ENCODE measurements at places on chromosomes 16 and 17.

GRCh38 chr17:82650723-82651122 lies 2.5 kb upstream of the WDR45B start:
- DNase-seq: no peak

- DNase-seq: no peak
Observed at GRCh38 chr17:41308918-41309359, at the start of gene KRTAP16-1. KRTAP16-1 (minus strand) TSS chr17:41309309; CDS start chr17:41309253, 56 bp downstream.

GRCh38 chr16:22008215-22009059 lies 526 bp downstream of the MOSMO start:
- no peak for DNase-seq

DNA sequence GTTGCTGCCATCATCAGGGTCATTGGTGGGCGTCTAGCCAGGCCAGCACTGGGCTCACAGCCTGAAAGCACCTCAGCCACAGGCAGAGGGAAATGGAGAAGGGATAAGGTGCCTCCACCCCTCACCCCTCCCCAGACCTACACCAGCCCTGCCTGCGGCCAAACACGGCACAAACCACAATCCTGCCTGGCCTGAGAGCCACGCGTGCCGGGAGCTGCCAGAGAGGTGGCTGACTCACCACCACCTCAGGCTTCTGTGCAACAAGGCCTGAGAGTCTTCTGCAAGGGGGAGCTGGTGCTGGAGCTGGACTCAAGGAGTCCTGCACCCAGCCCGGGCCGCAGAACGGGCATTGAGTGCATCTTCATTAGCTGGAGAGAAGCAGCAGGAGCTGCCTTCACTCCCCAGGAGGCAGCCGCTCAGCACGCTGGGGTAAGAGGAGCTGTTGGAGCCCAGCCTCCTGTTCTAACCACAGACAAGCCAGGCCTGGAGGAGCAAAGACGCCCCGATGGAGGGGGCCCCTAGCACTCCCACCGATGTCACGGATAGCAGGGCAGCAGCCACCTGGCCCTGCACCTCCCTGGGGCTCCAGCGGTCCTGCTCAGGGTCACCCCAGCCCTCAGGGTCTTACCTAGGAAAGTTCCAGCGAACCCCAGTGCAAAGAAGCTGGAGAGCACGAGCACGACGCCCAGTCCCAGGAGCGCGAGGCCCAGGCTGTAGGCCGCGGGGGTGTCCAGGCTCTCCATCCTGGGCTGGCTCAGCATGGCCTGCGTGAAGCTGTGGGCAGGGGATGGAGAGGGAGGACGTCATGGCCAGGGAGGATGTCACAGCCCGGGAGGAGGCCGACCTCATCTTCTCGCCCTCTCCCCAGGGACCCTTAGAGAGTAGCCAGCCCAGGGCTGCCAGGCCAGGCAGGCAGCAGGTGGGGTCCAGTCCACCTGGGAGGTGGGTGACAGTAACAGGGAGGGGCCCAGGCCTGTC lies 16.0 kb upstream of the RASD1 start:
- DNase-seq: no peak

DNA sequence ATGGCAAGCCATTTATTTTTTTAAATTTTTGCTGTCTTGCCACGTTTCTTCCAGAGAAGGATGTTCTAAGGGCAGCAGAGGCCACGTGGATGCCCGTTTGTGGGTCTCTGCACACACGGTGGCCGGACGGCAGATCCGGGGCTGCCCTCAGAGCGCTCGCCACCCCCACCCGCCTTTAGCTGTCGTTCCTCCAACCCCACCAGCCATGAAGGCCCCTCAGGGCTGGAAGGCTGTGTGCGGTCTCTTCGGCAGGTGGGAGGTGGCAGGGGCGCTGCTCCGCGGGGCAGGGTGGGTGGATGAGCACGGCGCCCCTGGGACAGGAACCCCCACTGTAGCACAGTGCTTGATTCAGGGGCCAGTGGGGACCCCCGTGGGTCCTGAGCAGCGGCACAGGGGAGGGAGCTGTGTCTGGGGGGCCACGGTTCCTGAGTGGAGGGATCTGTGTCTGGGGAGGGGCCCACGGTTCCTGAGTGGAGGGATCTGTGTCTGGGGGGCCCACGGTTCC lies 49.7 kb downstream of the ZFPM1 start:
- no peak for DNase-seq

DNA sequence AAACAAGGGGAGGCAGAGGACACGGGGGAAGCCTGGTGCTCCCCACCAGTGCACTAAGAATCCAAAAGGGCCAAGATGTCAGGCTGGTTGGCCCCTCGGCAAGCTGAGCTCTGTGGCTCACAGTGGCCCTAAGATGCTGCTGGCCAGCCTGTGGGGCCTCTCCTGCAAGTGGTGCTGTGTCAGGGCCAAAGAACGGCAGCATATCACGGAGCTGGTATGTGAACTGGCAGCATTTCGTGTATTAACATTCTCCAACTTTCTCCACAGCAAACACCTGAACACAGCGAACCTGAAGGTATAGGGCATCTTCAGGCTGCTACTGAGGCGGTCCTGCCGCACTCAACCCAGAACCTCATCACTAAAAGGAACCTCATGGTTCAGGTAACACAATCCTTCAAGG lies 34.8 kb downstream of the VAC14 start:
- no peak for DNase-seq

DNA sequence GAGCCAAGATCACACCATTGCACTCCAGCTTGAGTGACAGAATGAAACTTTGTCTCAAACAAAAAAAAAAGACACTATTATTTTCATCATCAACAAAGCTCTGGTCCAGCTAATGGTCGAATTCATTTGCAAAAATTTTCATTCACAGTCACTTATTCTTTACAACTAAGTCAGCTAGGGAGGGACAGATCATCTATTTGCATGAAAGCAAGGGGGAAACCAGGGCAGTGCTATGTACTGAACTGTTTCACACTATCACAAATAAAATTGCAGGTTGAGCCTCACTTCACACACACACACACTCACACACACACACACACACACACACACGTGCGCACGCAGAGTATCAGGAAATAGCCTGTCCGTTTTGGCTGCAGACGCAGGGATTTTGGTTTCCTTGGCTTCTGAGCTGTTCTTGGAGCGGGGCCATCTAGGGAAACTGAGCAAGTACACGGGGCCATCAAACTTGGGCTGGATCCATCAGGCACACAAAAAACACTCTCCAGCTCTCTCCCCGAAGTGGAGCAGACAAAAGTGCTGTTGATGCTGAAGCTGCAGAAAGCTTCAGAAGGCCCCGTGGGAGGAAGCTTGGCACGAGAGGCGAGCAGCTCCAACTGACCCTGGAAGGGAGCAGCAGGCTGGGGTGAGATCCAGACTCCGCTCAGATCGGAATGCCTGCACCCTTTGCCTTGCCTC lies 44.3 kb upstream of the HELZ start:
- DNase-seq: peak; percentile 9

DNA sequence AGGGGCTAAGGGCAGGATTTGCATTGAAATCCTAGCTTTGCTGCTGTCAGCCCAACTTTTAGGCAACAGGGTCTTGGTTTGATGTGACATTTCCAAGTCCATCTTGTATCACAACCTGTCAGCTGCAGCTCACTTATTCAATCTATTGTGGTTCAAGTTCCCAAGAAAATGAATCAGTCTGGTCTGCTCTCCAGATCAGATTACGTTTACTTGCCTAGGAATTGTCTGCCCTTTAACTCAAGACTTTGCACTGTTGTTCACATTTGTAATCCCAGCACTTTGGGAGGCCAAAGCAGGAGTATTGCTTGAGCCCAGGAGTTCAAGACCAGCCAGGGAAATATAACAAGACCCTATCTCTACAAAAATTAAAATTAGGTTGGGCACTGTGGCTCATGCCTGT lies 10.0 kb downstream of the STX4 start:
- DNase-seq: no peak

GRCh38 chr17:50316016-50316587 lies 29.8 kb upstream of the XYLT2 start:
- DNase-seq: no peak

DNA sequence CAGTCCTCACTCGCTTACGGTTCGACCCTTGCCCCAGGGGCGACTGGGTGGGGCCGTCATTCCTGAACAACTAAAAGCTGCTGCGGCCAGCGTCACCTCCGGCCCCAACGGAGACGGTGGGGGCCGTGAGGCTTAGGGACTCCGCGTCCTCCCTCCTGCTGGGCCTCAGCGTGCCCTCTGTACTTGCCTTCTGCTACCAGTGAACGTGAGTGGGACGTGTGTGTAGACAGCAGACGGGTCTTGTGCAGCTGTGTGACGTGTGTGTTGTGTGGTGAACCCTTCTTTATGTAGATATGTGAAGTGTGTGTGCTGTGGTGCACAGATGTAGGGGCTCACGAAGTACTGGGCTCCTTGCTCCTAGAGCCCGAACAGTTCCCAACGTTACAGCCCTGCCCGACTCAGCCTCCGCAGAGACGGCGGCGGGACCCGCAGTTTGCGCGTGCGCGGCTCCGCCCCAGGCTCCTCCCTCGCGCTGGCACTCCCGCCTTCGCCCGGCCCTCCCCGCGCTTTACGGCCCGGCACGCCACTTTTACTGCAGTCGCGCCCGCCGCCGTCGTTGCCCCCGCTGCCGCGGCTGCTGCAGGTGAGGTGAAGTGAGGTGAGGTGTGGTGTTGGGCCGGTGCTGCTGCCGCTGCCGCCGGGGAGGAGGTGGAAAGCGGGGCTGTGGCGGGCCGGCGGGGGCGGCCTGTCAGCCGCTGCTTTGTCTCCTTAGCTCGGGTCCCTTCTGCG lies at the start of gene PHAF1:
Gene PHAF1 (plus strand): TSS at position 535 of the 729 bp plus-strand sequence. CDS start 235 bp downstream, outside the sequence.
- DNase-seq: peak; percentile 84

GRCh38 chr16:66510711-66511601 lies 39.0 kb downstream of the TK2 start:
- DNase-seq: no peak

DNA sequence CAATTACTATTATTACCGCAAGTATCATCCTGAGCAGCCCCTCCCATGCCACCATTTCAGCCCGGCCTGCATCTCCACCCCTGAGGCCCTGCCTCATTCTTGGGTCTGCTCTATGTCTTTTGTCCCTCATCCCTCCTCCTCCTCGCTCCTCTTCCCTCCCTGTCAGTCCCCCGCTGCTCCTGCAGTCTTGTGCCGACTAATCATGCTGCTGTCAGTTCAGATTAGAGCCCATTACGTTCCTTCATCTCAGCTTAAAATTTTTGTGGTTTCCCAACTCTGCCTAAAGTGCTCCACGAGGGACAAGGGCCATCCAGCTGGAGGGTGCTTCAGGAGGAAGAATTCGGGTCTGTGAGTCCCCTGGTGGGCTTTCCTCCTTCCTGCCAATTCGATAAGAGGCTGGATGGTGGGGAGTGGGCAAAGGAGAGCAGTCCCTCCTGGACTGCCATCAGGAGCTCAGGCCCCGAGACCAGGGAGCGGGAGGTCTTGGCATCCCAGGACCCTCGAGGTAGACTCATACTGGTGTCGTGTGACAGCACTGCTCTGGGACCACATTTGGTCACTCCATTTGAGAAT lies 32.9 kb upstream of the GOSR2 start:
- no peak for DNase-seq

DNA sequence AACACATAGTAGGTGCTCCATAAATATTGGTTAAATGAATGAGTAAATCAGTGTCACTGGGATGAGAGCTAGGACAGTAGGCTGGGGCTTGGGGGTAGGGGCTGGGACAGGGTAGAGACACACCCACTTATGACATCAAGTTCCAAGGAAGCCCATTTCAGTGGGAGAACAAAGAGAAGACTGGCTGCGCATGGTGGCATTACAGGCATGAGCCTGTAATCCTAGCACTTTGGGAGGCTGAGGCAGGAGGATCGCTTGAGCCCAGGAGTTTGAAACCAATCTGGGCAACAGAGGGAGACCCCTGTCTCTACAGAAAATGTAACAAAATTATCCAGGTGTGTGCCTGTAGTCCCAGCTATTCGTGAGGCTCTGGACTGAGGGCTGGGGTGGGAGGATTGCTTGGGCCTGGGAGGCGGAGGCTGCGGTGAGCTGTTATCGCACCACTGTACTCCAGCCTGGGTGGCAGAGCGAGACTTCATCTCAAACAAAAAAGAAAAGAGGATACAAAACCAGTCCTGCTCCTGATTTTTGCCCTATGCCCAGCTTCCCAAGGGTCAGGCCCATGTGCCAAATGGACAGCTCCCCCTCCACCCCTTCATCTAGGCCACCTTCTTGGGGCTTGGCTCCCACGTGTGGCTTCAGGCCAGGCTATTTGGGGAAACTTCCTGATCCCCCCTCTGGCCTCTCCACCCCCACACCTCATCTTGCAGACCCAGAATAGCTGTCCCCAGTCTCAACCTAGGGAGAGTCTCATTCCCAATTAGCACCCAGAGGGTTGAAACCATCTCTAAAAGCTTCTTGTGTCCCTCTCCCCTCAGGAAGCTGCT lies 7.1 kb downstream of the ZNF385C start:
- DNase-seq: no peak

All from foreskin melanocyte (primary cell).